Suprapubic skin (tissue), 4 donors: ENCODE measurements at places on chromosomes 2 and 18.

- no peak for DNase-seq
Measured at GRCh38 chr2:164044622-164045021, 308.8 kb upstream of the FIGN start.

- peak; percentile 40 for DNase-seq
Measured at GRCh38 chr2:238505119-238505891, 78.6 kb downstream of the ASB1 start.

DNA sequence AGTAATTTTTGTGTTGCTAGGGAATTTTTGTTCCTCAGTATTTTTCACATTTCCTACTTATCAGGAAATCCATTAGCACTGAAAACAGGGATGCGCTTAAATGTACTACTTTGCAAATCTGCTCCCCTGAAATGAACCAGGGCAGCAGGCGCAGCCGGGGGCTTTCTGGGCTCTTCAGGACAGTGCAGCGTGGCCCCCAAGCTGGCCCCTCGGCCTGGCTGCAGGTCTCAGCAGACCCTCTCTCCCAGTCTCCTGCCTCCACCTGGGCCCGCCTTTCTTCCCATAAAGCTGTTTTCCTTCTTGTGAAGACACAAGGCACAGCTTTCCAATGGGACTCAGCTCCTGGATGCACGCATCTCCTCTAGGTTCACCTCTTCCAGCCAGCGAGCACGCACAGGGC, 35.3 kb downstream of the EIPR1 start:
- no peak for DNase-seq

DNA sequence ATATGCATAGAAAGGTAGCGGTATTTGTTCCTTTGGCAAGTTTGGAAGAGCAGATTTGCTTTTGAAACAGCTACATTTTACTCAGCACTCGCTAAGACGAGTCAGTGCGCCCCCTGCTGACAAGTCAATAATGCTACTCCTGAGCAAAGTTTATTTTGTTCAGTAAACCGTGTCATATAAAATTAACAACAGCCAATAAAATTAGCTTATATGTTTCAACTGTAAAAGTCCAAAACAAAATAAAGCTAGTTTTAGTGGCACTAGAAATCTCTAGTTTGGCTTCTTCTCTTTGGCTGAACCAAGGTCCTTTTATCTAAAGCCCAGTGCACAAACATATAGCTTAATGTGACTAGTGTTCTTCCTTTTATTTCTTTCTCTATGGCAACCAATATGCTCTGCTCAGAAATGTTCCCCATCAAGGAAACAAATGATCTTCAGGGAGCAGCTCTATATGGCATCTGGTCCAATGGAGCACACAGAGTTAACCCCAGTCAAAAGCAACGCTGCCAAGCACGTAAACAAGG, 4.2 kb upstream of the POU3F3 start:
- no peak for DNase-seq

GRCh38 chr2:161947406-161947805, 126.6 kb downstream of the DPP4 start:
- DNase-seq = no peak
